ENCODE measurements at places on chromosomes 2 and 18.
A peak's percentile ranks its signal among the peaks of the same experiment; 100 is the strongest.

- DNase-seq: peak; percentile 67
Observed at GRCh38 chr2:221124532-221125240, 447.4 kb downstream of the EPHA4 start.

- no peak for DNase-seq
Observed at GRCh38 chr2:48885841-48886240, 130.3 kb upstream of the LHCGR start.

- no peak for DNase-seq
Observed at GRCh38 chr18:39371996-39372395, 1806.4 kb upstream of the CELF4 start.

DNA sequence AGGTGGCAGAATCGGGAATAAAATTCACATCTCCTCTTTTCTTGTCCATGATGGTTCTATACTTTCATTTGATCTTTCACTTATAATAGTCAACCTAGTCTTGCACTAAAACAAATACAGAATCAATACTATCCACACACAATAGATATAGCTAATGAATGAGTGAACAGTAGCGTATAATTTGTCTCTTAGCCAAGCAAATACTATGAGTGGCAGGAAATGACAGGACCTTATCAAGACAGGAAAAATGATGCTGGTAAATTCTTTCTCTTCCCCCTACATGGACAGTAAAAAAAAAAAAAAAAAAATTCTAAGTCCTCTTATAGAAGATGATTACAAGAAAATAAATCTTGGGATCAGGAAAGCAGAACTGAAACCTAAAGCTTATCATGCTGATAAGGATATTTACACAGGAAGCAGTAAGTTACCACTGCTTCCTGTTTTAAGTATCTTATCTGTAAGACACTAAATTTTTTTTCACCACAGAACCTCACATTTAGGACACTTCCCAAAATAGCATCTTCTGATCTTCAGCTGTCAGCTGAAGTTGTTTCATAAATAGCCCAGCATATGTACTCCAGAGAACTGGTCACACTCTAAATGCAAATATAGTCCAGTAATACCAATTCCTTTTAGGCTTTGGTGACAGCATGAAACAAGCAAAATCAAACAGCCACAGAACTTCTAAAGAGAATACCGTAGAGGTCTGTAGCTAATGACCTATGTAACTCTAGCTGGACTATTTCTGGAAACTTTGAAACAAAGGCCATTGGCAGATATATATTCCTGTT is 27.0 kb downstream of the IRS1 start:
- no peak for DNase-seq

GRCh38 chr2:203730883-203731282 is 24.4 kb downstream of the CD28 start:
- no peak for DNase-seq

DNA sequence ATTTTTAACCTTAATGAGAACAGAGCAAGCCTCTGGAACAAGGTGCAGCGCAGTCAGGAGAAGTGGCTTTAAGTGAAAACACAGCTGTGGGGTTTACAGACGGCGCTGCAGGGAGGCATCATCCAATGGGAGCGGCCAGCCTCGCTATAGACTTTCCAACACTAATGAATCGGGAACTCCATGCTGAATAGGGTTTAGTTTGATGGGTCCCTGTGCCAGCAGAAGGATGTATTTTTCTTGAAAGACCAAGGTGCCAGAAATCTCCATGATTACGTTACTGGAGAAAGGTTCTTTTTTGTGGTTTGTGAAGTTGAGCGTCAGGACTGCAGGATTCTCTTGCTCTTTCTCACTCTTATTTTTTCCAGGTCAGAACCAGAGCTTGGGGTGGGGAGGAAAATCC is 87.9 kb upstream of the ALPP start:
- DNase-seq: no peak

GRCh38 chr2:26172871-26173775 is at the start of gene GAREM2:
Gene GAREM2 (plus strand): TSS chr2:26173088. CDS start chr2:26173221, 133 bp downstream.
- no peak for DNase-seq

GRCh38 chr2:47266939-47267710 is 112.0 kb upstream of the STPG4 start:
- DNase-seq: no peak

DNA sequence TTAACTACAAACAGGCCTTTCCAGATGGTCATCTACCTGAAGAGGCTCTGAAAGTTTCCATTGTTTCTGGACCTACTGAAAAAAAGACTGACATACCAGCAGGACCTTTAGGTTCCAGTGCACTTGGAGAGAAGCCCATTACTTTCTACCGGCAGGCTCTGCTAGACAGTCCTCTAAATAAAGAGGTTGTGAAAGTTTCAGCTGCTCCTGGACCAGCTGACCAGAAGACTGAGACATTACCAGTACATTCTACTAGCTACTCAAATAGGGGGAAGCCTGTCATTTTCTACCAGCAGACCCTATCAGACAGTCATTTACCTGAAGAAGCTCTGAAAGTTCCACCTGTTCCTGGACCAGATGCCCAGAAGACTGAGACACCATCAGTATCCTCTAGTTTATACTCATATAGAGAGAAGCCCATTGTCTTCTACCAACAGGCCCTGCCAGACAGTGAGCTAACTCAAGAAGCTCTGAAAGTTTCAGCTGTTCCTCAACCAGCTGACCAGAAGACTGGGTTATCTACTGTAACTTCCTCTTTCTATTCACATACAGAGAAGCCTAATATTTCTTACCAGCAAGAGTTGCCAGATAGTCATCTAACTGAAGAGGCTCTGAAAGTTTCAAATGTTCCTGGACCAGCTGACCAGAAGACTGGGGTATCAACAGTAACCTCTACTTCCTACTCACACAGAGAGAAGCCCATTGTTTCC is 65.8 kb downstream of the ALMS1 start:
- DNase-seq: no peak

DNA sequence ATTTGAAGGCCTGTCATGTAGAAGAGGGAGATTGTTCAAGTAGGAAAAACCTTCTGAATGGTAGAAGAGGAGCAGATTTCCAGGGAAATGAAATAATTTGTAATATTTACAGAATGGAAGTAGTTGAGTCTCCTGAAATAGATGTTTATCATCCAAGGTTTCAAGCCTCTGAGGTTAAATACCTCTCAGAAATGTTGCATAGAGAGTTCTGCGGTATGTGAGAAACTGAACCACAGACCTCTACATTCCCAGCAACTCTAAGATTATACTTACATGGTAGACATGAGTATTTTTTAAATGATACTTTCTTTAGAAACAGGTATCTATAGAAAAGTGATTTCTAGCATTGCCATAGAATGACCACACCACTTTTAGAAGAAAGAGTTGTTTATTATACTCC is 379.8 kb upstream of the FANCL start:
- no peak for DNase-seq

- no peak for DNase-seq
Observed at GRCh38 chr2:98282109-98282508, 64.1 kb upstream of the CNGA3 start.

DNA sequence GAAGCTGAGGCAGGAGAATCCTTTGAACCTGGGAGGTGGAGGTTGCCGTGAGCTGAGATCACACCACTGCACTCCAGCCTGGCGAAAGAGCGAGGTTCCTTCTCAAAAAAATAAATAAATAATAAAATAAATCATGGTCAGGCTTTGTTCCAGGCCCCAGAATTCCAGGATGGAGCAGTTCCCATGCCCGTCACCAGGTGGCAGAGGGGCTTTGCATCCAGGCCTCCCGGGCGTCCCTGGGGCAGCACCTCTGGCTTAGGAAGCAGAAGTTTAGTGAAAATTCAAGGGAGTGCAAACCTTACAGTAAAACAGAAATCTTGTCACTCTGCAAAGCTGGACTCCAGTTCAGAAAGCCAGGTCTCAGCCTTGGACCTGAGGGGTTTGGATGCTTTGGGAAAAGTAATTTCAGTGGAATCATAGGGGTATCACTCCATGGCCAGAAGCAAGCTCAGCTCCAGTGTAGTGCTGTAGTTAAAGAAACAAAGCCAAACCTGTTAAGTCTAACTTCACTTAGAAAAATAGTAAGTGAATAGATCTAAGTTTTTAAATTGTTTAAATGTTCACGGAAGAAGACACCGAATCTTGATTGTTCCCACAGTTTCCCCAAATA is 512.7 kb downstream of the CMPK2 start:
- DNase-seq: peak; percentile 10

DNA sequence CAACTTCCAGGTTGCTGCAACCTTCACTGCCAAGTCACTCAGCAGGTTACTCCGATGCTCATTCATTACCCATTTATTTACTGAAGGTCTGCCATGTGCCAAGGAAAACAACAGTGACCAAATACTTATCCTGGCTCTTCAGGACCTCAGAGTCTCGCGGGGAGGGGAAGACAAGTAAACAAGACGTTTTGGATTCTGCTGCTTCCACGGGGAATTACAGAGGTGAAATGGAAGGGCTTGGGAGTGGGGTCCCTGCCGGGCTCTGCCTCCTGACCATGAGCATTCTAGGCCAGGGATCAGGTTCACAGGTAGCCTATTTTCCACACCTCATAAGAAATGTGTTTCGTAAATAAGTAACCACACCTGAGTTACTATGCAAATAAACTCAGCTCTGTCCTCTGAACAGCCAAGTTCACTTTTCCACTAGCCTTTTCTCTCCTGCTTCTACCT is 68.1 kb downstream of the CLHC1 start:
- DNase-seq: peak; percentile 4

- DNase-seq: peak; percentile 13
Observed at GRCh38 chr2:201913201-201913600, 106.9 kb downstream of the CDK15 start.

DNA sequence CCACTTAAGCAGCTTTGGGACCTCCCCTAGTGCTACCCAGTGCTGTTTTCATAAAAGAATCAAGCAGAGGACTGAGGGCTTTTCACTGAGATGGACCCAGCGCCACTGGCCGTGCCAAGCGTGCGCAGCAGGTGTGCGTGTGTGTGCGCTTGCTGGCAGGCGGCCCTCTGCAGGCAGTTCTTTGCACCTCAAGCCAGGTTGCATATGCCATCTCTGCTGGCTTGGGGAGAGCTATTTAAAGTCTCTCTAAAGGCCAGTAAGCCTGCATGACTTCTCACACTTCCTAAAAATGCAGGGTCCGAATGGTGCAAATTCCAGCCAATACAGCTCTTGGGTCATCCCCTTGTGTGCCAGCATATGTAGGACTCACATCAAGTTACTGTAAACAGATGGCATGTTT is 255.5 kb downstream of the RNF152 start:
- peak; percentile 78 for DNase-seq

- DNase-seq: no peak
Observed at GRCh38 chr2:219171231-219171651, 1.4 kb upstream of the SLC23A3 start.

DNA sequence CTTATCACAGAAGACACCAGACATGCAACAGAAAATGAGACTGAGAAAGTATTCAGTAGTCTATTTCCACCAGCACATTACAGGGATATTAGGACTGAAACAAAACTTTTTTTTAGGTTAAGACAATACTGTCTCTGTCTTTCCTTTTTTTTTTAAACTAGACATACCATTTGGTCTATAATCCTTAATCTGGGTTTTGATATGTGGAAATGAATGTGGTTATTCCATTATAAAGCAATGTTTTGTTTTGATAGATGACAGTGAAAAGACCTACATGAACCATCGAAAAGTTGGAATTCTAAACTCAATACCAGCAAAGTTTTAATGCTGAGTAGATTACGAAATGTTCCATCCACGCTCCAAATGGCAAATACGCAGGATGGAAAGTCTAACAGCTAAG is 123.4 kb downstream of the TCF4 start:
- DNase-seq: no peak

GRCh38 chr2:172311921-172312345 is 115.5 kb upstream of the ITGA6 start:
- DNase-seq: no peak

DNA sequence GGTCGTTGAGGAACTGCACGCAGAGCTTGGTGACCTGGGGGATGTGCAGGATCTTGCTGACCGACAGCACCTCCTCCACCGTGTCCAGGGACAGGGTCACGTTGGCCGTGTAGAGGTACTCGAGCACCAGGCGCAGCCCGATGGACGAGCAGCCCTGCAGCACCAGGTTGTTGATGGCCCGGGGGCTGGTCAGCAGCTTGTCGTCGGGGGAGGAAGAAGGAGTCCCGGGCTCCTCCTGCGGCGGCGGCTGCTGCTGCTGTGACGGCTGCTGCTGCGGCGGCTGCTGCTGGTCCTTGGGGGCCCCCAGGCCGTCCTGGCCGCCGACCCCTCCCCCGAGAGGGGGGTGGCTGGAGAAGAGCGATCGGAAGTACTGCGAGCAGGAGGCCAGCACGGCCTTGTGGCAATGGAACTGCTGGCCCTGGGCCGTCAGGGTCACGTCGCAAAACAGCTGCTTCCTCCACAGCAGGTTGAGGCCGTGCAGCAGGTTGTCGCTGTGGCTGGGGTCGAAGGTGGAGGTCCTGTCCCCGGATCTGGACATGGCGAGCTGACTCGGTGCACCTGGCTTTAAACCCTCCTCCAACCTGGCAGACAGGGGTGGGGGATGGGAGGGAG is 2.7 kb downstream of the KLHL14 start:
- no peak for DNase-seq

- DNase-seq: no peak
Observed at GRCh38 chr18:46341986-46342525, 237.9 kb downstream of the HAUS1 start.

DNA sequence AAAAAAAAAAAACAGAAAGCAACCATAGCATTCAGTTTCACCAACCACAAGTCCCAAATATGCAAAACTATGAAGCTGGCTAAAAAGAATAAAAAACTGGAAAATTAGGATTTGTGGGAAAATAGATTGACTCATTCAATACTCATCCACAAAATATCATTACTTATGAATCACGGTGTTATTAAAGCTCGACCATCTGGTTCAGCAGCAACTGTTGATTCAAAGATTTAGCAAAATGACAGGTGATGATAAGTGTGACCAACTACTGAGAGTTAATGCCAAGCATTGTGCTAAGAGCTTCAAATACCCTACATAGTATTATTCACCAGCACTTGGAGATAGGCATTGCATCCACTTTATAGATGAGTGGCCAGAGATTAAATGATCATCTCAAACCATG is 26.2 kb upstream of the XDH start:
- DNase-seq: no peak

- DNase-seq: no peak
Observed at GRCh38 chr2:58616961-58617360, 375.8 kb upstream of the FANCL start.

GRCh38 chr18:57749604-57749970 is 53.5 kb downstream of the ATP8B1 start:
- no peak for DNase-seq

All from NCI-H1092 treated with DMSO at 0.1 percent for 48 hours (cell line).